ENCODE measurements at places on chromosomes 4 and X.

DNA sequence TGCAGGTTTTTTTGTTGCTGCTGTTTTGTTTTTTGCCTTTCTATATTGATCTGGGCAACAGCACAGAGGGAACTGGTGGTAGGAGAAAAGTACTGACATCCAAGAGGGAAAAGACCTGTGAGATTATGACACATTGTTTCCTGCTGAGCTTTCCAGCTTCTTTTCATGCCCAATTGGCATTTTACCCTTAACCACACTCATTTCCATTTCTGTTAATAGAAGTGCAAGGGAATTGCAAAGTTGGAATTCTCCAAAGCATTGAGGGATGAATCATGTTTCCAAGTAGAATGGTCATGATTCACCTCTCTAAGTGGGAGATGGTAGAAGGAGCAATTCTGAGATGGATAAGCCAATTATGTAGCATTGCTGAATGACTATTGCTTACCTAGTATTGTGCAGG lies 161.5 kb downstream of the PPARGC1A start:
- DNase-seq = no peak

DNA sequence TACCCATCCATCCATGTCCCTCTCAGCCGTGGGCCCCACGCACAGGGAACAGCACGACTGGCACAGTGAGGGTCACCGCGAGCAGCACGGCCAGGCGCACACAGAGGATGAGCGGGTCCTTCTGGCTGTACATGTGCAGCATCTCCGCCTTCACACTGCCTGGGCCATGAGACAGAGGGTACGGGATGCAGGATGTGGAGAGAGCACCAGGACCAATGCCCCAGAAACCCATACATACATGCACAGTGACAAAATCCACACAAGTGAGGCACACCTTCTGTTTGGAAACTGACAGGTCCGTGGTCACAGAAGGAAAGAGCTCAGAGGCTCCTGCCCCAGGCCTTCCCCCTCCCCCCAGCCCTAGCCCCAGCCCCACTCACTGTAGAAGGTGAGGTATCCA lies 9.5 kb downstream of the SLC38A5 start:
- no peak for DNase-seq

DNA sequence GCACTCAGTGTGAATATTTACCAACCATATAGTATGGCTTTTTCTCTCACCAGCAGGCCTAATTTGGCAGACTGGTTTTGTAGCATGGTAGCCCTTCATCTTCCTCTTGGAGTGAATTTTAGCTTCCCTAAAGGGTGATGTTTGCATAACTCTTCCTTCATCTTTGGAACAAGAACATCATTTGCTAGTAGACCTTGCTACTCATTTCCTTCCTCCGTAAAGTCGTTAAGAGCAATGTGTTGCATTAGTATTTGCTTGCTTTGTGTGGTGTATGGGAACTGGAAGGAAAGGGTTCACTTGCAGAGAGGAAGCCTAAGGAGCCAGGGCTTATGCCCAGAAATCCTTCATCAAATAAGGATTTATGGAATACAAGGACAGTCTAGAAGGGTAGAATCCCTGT lies 50.2 kb upstream of the PGRMC2 start:
- DNase-seq = no peak

DNA sequence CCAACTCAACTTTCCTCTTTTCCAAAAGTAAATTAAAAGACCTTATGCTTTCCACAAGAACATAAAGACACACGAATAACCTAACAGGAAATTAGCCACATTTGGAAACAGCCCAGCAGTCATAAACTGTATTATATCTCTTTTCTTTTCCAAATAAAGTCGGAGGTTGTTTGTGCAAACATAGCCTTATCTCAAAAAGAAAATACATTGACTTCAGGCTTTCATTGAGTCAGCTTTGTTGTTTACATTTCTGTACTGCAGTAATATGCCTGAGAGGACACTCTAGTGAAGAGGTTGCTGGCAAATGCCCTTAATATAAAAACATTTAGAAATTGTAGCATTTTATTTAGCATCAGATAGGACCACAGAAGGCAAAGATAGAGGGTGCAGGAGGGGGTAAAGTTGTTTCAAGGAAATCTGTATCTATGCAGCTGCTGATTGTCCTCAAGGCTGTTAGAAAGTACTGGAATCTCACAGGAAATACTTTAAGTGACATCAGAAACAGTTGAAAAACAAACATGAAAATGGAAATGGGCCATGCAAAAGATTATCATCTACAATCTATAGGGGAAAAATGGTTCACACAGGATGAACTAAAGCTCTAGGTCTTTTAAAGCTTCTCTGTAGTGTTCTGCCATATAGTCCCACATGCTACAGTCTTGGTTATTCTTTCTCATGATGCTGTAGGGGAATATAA lies 14.5 kb downstream of the LNX1 start:
- no peak for DNase-seq

- no peak for DNase-seq
These were observed at the start of gene PDE6B for GRCh38 chr4:624705-625590. Gene PDE6B (plus strand): TSS chr4:625573. CDS start chr4:625627, 54 bp downstream.

DNA sequence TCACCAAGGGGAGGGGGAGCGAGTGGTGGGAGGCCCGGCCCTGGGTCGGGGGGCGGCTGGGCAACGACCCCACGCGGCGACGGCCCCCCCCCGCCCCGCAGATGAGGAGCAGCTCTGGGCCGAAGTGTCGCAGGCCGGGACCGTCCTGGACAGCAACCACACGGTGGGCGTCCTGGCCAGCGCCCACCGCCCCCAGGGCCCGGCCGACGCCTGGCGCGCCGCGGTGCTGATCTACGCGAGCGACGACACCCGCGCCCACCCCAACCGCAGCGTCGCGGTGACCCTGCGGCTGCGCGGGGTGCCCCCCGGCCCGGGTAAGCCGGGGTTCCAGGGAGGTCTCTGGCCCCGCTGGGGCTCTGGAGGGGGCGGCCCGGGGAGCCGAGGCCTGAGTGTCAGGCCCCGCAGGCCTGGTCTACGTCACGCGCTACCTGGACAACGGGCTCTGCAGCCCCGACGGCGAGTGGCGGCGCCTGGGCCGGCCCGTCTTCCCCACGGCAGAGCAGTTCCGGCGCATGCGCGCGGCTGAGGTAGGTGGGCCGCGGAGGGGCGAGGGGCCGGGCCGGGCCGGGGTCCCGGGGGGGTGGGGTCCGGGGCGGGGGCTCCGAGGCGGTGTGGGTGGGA lies 8.7 kb upstream of the FGFRL1 start:
- no peak for DNase-seq

- no peak for DNase-seq
These were observed 8.7 kb upstream of the SLC25A4 start for GRCh38 chr4:185134307-185134869.

GRCh38 chr4:3484057-3484973 lies 21.2 kb downstream of the DOK7 start:
- DNase-seq = no peak

GRCh38 chrX:21972046-21972445 lies 31.5 kb downstream of the SMS start:
- DNase-seq = no peak

DNA sequence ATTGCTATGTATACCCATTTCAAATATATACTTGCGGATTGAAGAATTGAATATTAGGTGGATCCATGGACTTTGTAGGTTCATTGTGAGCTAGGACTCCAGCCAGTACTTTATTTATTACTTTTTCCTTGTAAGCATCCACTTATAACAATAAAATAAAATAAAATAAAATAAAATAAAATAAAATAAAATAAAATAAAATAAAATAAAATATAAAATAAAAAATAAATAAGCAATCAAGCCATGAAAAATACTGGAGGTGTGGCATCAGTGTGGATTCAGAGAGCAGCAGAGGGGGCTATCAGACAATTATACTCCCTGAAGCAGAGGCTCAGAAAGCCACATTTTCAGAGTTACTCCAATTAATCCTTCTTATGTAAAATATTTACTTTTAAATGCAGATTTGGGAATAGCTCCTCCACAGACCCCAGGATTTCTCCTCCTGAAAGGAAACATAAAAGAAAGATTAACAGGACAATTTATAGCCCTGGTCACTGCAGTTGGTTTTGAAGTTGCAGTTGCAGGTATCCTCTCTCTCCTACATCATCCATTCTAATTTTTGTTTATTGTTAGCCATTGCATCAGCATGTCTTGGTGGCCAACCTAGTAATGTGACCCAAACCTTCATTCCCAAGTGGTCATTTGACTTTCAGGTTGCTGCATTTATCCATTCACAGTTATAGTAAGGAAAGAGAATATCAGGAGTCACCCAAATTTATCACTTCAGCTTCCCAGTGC lies 2025.2 kb upstream of the IGFBP7 start:
- no peak for DNase-seq

GRCh38 chrX:130995439-130995838 lies 62.7 kb upstream of the ARHGAP36 start:
- no peak for DNase-seq

- DNase-seq = no peak
These were observed 78.3 kb downstream of the CLDN34 start for GRCh38 chrX:10045327-10046000.

DNA sequence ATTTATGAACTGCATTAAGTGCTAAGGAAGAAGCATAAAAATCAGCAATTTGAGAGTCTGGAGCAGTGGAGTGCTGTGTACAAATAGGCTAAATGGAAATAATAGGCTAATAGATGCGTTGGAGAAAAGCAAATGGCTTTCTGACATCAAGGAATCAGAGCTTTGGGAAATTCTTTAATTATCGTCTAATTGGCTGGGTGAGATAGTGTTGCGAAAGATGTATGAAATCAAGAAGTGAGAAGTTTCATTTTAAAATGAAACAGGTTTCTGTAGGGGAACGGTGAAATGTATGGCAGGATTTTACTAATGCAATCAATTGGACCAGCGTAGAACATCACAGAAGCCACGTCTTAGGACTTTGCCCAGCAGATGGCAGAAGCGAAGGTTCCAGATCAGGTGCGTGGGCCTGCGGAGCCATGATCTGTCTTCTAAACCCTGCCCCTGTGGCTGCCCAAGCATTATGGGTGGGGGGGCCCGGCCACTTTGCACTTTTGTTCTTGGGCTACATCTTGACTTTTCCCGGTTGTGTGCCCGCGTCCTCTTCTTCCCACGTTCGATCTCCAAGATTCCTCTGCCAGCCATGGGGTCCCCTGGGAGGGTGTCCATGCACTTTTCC lies 118.5 kb upstream of the SHISA3 start:
- DNase-seq = no peak

- DNase-seq = no peak
These were observed 23.3 kb downstream of the MECP2 start for GRCh38 chrX:154074199-154074598.

DNA sequence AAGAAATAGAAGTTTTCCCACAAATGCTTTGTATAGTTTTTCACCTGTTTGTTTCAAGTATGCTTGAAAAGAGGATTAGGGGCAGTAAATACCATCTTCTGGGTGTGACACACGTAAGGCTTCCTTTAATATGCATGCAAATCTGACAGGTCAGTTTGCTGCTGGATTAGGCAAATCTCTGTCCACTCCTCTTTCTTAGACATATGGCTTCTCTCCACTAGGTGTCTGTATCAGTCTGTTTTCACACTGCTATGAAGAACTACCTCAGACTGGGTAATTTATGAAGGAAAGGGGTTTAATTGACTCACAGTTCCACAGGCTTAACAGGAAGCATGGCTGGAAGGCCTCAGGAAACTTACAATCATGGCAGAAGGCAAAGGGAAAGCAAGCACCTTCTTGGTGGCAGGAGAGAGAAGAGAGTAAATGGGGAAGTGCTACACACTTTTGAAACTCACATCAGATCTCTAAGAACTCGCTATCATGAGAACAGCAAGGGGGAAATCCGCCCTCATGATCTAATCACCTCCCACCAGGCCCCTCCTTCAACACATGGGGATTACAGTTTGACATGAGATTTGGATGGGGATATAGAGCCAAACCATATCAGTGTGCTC lies 66.9 kb downstream of the TAB3 start:
- DNase-seq = no peak

GRCh38 chr4:14985843-14986242 lies 16.4 kb upstream of the CPEB2 start:
- no peak for DNase-seq

DNA sequence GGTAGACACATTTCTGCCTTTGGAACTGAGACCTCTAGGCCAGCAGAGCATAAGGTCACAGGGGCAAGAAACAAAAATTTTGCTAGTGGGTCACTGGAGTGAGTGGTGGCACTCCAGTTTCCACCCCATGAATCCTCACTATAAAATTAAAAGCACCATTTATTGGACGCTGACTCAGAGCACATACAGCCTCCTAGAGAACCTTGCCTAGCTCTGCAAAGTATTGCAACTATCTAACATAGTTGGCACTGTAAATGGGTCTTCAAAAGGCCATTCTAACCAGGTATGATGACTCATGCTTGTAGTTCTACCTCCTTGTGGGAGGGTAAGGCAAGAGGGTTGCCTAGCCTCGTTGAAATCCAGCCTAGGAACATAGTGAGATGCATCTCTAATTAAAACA lies 25.1 kb downstream of the RRAGB start:
- no peak for DNase-seq

- no peak for DNase-seq
These were observed 516.6 kb downstream of the PCDH18 start for GRCh38 chr4:137015426-137016409.

DNA sequence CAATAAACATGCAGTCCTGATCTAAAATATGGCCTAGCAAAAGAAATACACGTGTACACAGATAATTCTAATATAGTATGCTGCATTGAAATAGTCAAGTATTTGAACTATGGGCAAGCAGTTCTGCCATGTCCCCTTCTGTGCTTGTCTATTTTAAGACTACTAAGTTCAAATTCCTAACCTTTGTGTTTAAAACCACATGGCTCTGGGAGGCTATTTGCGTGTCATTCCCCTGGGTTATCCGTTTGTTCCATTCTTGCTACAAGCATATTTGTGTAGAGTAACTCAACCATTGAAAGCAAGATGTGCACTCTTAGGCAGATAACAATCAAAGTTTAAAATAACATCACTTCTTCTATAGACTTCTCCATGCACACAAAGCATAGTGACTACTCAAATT lies 25.4 kb upstream of the TBC1D1 start:
- no peak for DNase-seq

DNA sequence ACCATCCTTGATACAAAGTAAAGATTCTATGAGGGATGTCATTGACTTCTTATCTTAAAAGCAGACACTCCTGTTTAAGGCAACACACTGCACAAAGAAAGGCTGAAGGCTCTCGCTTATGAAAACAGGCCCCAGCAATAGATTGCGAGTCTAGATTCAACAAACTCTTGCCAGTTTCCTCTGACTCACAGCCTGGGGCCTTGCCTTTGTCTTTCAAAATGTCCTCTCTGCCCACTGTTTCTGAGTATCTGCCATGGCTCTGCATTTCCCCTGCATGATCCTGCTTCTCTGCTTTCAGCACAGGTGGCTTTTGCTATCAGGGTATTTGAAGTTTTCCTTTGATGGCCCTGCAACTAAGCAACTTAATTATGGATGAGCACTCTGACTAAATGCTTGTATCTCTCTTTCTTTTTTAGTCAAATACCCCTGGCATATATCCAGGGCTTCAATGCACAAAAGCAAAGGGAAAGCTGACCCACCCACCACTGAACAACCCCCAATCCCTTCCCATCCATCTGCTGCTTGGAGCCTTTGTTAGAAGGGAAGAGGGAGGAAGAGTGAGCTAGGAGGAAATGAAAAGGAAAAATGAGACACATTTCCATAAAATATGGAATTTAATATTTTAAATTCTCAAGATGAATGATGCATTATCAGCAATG lies 32.2 kb downstream of the NDP start:
- no peak for DNase-seq
